ENCODE measurements at places on chromosomes 7 and 10. TPM values are rescaled to one million over a fixed set of nuclear protein-coding genes. Genes with fewer than 3 reads are reported as not detected.
A peak's percentile ranks its signal among the peaks of the same experiment; 100 is the strongest.

SPDYE5 gene
- total RNA-seq, result not detected

RBM20 gene
- 0.02 TPM for total RNA-seq

MLXIPL gene
- total RNA-seq, result 17.2 TPM

BHLHA15 gene
- 6.1 TPM for total RNA-seq

LHFPL3 gene
- not detected for total RNA-seq

- H3K36me3 ChIP-seq, result no peaks in the 10 kb centered on the region
- no peak overlapping the region for H3K27ac ChIP-seq
- H3K4me1 ChIP-seq, result no peaks in the 10 kb centered on the region
- H3K27me3 ChIP-seq, result no peaks in the 10 kb centered on the region
- DNase-seq, result no peak
These were observed 311.1 kb downstream of the INHBA start for GRCh38 chr7:41391818-41392217.

DNA sequence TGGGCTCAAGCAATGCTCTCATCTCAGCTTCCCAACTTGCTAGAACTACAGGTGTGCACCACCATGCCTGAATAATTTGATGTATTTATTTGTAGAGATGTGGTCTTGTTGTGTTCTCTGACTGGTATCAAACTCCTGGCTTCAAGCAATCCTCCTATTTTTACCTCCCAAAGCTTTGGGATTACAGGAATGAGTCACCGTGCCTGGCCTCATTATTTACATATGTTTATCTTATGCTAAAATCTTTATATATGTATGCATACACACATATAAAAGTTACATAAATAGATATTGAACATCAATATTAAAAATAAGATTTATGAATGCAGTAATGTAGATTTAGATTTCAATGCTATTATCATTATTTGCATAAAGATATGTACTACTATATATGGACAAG is 1634.5 kb upstream of the LRRTM3 start:
- H3K27ac ChIP-seq, result no peak overlapping the region
- no peaks in the 10 kb centered on the region for H3K36me3 ChIP-seq
- no peaks in the 10 kb centered on the region for H3K4me1 ChIP-seq

- no peaks in the 10 kb centered on the region for H3K36me3 ChIP-seq
- no peaks in the 10 kb centered on the region for H3K4me1 ChIP-seq
- no peak for DNase-seq
- no peak overlapping the region for H3K27ac ChIP-seq
These were observed 281.7 kb downstream of the AHR start for GRCh38 chr7:17580141-17580540.

GRCh38 chr10:11602919-11603523 is 8.4 kb downstream of the USP6NL start:
- DNase-seq, result peak; percentile 91
- H3K4me1 ChIP-seq, result peaks cover 92% of the 10 kb centered on the region
- H3K27ac ChIP-seq, result peak overlapping the region; percentile 72
- H3K36me3 ChIP-seq, result no peaks in the 10 kb centered on the region
- H3K27me3 ChIP-seq, result no peaks in the 10 kb centered on the region
- H3K4me3 ChIP-seq, result peak overlapping the region; percentile 36

DNA sequence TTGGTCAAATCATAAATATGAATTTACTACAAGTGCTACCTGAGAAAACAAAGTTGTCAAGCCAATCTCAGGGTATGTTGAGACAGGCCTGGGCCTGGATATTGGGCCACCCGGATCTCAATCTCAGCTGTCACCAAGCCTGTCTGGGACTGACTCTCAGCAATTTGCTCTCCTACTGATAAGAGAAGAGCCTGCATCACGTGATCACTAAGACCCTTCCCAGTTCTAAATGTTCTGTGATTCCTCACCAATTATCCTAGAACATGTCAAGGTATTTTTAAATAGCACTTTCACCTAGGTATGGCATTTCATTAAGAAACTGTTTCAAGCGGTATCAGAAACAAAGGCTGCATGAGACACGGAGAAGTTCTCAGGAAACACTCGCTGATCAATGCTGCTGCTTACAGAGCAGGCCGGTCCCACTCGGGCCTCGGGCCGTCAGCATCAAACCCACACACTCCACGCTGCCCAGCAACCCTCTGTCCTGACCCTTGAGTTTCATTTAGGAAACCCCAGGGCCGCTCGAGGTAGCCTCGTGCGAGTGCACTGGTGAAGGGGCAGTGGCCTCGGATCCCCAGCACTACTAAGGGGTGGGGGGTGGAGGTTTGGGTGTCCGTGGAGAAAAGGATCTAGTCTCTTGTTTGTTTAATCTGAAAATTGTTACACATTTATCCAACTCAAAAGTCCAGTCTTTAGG is 4.1 kb downstream of the KLF6 start:
- H3K4me3 ChIP-seq, result peak overlapping the region; percentile 81
- peak overlapping the region; percentile 25 for H3K27ac ChIP-seq
- no peak for DNase-seq
- peaks cover 57% of the 10 kb centered on the region for H3K36me3 ChIP-seq

GRCh38 chr10:32445036-32445435 is 904 bp upstream of the CCDC7 start:
- H3K27ac ChIP-seq, result no peak overlapping the region
- H3K36me3 ChIP-seq, result no peaks in the 10 kb centered on the region
- peak overlapping the region; percentile 62 for H3K4me3 ChIP-seq
- no peaks in the 10 kb centered on the region for H3K27me3 ChIP-seq
- H3K4me1 ChIP-seq, result peaks cover 10% of the 10 kb centered on the region
- no peak for DNase-seq

DNA sequence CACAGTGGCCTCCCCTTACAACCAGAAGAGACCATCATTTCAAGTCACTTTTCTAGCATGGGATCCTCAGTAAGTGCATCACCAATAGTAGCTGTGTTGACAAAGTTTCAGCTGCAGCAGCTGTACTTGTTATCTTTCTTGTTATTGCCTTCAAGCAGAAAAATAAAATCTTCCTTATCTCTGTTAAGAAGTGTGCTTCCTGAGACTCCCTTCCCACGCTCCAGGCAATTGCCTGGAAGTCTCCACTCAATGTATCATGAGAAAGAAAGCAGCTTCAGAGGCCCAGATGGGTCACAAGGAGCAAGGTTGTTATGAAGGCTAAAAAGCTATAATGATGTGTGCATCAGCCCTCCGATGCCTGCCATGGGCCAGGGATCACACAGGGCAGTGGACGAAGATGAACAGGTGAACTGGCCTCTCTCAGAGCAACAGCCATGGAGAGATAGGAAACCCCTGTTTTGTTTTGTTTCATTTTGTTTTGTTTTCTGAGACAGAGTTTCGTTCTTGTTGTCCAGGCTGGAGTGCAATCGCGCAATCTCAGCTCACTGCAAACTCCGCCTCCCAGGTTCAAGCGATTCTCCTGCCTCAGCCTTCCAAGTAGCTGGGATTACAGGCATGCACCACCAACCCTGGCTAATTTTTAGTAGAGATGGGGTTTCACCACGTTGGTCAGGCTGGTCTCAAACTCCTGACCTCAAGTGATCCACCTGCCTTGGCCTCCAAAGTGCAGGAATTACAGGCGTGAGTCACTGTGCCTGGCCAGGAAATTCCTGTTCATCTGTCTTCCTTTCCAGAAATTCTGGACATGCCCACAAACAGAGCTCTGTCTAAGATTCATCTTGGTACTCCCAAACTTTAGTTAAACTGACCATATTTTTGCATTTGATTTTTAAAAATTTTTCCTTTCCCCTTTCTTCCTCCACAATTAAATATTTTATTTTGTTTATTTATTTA is 340.5 kb downstream of the TNS3 start:
- H3K27ac ChIP-seq, result no peak overlapping the region
- no peaks in the 10 kb centered on the region for H3K36me3 ChIP-seq
- peaks cover 8% of the 10 kb centered on the region for H3K4me1 ChIP-seq

DNA sequence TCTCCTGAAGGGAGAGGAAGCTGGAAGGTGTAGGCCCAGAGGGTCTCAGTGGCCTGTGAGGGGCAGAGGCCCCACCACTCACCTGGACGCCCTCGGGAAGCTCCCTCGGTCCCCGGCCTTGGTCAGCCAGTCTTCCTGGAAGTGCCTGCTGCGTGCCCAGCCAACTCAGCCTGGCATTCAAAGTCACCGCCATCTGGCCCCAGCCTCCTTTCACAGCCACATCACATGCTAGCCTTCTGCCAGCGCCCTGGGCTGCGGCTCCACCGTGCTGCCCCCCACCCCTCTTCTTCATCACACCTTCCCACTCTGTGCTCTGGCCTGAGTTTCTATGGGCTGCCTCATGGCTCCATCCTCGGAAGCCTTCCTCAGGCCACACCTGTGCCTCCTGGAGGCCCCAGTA is 98.0 kb downstream of the ZMIZ1 start:
- no peak for DNase-seq
- H3K4me3 ChIP-seq, result no peak overlapping the region
- no peaks in the 10 kb centered on the region for H3K4me1 ChIP-seq
- peaks cover 39% of the 10 kb centered on the region for H3K36me3 ChIP-seq
- H3K27me3 ChIP-seq, result no peaks in the 10 kb centered on the region
- no peak overlapping the region for H3K27ac ChIP-seq

DNA sequence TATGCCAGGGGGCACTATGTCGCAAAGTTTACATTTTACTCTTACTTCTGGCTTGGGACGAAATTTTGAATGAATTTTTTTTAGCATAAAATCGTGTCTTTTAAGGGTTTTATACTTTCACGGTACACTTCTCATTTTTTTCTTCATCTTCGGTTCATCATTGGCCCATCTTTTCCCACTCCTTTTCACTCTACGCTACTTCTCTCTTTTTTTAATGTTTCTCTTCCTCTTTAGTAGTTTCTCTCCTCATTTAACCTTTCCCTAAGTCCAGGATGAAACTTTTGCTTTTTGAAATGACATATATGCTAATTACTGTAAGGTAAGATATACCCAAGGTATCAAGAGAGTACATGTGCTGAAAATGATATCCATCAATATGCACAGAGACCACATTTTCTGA is 39.5 kb downstream of the C7orf33 start:
- peaks cover 19% of the 10 kb centered on the region for H3K4me1 ChIP-seq
- no peak for DNase-seq
- H3K4me3 ChIP-seq, result no peak overlapping the region
- no peaks in the 10 kb centered on the region for H3K27me3 ChIP-seq
- H3K27ac ChIP-seq, result no peak overlapping the region

DNA sequence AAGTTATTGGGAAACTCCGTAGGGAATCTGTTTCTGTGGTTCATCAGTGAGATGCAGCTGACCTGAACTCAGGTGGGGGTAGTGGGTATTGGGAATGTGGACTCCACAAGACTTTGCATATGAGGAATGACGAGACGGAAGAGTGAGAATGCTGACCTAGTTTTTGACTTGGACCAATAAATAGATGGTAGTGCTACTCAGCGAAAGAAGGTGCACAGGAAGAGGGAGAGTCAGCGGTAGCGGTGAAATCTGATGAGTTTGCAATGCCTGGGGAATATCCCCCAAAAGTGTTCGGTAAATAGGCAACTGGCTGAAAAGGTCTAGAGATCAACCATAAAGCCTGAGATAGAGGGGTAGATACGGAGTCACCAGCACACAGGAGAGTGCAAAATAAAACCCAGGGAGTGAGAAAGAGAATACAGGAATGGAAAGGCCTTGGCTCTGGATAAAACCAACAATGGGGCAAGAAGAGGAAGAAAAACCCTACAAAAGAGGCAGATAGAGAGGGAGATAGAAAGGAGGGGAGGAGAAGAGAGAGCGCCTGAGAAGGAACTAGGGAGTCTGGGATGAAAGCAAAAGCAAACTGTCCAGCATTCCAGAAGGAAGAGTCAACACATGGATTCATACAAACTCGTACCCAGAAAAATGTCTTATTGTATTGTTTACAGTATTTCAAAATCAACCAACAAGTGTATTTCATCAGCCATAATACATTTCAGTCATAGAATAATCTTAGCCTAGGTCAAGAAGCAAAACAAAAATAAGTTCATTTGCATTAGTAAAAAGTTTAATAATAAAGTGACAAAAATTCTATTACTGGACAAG is 5.4 kb downstream of the ARHGAP21 start:
- H3K4me1 ChIP-seq, result peaks cover 45% of the 10 kb centered on the region
- H3K27ac ChIP-seq, result peak overlapping the region; percentile 46
- peak; percentile 62 for DNase-seq

DNA sequence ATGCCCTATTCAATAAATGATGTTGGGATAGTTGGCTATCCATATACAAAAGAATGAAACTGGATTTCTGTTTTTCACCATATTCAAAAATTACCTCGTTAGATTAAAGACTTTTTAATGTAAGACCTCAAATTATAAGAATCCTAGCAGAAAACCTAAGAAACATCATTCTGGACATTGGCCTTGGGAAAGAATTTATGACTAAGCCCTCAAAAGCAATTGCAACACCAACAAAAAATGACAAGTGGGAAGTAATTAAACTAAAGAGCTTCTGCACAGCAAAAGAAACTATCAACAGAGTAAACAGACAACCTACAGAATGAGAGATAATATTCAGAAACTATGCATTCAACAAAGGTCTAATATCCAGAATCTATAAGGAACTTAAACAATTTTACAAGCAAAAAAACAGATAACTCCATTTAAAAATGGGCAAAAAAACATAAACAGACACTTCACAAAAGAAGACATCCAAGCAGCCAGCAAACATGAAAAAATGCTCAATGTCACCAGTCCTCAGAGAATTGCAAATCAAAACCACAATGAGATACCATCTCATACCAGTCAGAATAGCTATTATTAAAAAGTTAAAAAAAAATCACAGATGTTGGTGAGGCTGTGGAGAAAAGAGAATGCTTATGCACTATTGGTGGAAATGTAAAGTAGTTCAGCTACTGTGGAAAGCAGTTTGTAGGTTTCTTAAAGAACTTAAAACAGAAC is 309.8 kb downstream of the AHR start:
- H3K4me3 ChIP-seq, result no peak overlapping the region
- no peaks in the 10 kb centered on the region for H3K36me3 ChIP-seq
- no peaks in the 10 kb centered on the region for H3K27me3 ChIP-seq
- peaks cover 10% of the 10 kb centered on the region for H3K4me1 ChIP-seq
- DNase-seq, result no peak
- no peak overlapping the region for H3K27ac ChIP-seq

DNA sequence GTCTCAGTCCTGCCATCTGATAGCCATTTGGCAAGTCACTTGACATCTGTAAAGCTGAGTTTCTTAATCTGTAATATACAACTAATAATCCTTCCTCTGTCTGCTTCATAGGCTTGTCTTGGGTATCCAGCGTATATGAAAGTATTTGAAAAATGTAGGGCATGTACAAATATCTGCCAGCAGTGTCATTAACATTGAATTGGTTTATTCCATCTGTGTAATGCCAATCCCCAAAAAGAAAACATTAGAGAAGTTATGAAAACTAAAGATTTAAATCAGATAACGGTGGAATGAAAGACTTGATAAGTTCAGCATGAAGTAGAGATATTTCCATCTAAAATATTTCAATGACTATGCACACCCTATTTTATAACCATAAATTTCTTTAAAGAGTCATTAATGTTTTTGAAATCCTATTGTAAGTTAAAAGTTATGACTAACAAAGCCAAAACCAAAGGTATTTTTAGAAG is 9.8 kb upstream of the RTKN2 start:
- no peaks in the 10 kb centered on the region for H3K4me1 ChIP-seq
- H3K27me3 ChIP-seq, result no peaks in the 10 kb centered on the region
- no peak overlapping the region for H3K27ac ChIP-seq
- no peak overlapping the region for H3K4me3 ChIP-seq
- DNase-seq, result no peak

GRCh38 chr10:114311023-114311422 is 72.0 kb downstream of the VWA2 start:
- H3K36me3 ChIP-seq, result no peaks in the 10 kb centered on the region
- peaks cover 62% of the 10 kb centered on the region for H3K27me3 ChIP-seq
- no peaks in the 10 kb centered on the region for H3K4me1 ChIP-seq
- H3K27ac ChIP-seq, result no peak overlapping the region
- no peak for DNase-seq
